RPMI8226 (cell line): ENCODE measurements at places on chromosomes 1 and 21.

DNA sequence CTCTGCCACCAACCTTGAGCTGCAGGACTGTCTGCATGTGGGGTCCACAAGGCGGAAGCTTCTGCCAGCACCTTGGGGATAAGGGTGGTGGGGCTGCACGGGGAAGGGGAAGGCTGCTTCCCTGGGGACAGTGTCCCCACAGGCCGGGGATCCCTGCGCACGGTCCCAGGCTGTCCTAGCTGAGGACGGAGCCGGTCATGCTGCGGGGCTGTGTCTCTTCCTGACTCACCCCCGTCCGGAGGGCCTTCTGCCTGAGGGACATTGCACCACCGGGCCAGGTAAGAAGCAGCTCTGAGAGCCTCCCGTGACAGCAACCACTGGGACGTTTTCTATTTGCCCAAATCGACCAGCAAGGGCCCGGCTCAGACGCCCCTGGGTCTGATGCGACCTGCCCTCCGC is 29.9 kb downstream of the KRTAP10-1 start:
- no peak for DNase-seq

DNA sequence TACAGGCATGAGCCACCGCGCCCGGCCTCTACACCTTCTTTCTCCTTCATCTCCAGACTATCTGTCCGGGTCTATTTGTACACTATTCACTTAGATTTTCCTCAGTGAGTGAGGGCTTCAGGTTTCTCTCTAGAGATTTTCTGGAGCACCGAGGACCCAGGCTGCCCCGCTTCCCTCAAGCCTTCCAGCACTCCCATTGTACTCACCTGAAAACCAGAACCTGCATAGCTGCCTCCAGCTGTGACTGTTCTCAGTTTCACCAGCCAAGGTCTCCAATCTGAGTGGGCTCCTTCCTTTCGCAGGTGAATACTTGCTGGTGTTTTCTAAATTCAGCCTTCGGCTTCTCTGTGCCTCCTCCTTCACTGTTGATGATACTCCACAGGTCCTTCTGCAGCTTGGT is 12.9 kb upstream of the DMAP1 start:
- no peak for DNase-seq

DNA sequence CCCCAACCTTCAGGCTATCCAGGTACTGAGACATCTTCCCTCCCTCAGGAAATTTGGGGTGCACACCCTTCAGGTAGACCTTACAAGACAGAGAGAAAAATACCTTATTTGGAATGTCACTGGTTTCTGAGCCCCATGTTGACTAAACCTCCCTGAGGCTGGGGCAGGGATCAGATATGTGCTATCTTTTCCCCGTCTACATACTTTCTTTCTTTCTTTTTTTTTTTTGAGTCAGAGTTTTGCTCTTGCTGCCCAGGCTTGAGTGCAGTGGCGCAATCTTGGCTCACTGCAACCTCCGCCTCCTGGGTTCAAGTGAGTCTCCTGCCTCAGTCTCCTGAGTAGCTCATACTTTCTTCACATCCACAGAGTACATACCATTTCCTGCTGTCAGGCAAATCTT is 1.6 kb downstream of the CYB5R1 start:
- no peak for DNase-seq

DNA sequence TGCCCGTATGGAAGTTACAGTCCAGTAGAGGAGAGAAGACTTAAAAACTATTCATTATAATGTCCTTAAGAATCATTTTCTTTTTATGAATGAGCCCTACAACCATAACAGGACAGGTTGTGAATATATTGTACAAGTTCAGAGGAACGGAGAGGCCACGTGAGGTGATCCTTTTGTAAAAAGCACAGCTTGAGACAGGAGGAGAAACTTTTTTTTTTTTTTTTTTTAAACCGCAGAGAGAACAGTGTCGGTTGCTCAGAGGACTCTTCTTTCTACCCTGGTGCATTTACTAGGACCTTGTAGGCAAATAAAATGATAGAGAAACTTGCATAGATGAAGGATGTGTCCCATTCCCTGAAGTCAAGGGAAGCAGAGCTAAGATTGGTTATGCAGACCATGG is 32.1 kb downstream of the DYRK1A start:
- no peak for DNase-seq

DNA sequence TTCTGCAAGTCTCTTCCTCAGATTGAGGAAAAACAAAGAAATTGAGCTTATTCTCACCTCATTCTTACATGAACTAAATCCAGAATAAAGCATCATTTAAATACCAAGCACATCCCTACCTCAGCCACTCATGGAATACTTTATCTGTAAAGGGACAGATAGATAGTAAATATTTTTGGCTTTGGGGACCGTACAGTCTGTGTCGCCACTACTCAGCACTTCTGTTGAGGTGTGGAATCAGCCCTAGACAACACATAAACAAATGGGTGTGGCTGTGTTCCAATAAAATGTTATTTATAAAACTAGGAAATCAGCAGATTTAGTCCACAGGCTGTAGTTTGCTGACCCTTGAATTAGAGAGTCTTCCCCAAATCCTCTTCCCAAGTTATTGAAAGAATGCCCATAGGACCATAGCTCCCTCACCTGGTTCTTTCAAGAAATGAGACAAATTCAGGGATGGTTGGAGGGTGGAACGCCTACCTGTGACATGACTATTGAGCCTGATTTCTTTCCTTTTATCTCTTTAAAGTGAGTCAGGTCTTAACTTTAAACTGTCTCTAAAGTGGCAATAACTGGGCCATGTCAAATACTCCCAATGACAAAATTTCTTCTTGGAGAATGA is 878.5 kb downstream of the USP25 start:
- no peak for DNase-seq

- DNase-seq = no peak
Observed at GRCh38 chr1:185279571-185279970, 37.5 kb downstream of the IVNS1ABP start.
